CD14-positive monocyte (primary cell): ENCODE measurements at places on chromosomes 6 and 20.
A peak's percentile ranks its signal among the peaks of the same experiment; 100 is the strongest.

DNA sequence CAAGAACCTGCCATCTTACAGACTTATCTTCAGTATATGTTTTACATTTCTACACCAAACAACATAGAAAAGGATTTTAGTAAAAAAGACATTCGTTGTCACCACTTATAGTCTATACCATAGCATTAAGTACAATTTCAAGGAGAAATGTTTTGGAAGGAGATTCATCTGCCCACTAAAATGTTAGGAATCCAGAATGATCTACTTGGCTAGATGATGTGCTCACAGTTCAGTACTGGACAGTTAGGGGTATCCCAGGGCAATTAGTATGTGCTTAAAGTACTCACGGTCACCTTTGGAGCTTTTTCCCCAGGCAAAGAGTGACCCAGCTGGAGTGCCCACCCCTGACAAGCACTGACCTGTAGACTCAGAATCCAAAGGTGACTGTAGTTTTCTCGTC is 222.9 kb downstream of the SLC24A3 start:
- DNase-seq, result no peak

- DNase-seq, result peak; percentile 48
Measured at GRCh38 chr20:62120990-62121775, 1.1 kb upstream of the LSM14B start.

GRCh38 chr6:115617031-115617430 is 443.7 kb downstream of the FRK start:
- no peak for DNase-seq

GRCh38 chr20:49928411-49929141 is 7.6 kb upstream of the RNF114 start:
- peak; percentile 77 for DNase-seq

DNA sequence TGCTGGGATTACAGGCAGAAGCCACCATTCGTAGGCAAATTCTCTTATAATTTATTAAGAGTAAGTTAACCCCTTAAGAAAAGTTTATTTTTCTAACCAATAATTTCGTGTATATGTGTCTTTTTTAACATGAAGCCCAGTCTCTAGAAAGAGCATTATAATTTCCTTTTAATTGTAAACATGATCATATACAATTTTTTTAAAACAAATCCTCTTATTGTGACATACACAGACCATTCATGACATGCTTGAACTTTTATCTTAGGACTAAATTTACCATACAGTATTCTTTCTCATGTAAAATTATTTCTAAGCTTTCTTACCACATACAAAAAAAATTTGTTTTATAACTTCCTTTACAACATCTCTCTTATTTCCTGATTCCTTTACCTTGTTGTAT is 6.7 kb downstream of the ACOT13 start:
- DNase-seq, result no peak

DNA sequence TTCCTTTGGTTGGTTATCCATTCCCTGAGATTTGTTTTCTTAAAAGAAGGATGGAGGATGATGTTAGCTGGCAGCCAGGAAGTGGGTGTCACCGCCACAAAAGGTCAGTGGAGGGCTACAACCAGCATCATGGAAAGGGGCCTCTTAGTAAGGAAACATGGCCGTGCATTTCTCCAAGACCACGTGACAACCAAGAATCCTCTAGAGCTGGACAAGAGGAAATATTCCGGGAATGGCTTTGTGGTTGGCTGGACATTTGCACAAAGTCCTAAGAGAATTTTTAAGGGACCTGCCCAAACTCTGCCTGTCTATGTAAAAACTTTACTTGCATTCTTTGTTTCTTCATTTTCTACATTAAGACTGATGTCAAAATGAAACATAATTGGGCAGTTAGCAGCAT is 399.9 kb upstream of the MARCKS start:
- DNase-seq, result no peak

DNA sequence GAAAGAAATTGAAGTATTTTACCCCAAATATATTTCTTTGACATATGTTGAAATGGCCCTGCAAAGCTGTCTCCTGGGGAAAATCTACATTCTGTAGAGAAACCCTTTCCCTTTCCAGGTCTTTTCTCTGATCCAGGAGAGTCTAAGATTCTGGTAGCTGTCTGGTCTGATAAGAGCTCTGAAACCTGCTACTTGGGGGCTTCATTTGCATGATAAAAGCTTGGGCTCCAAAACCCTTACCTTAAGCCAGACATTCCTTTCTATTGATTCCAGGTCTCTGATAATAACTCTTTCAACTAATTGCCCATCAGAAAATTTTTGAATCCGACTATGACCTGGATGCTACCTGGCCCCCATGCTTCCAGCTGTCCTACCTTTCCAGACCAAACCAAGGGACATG is 169.2 kb upstream of the C6orf118 start:
- DNase-seq, result no peak
